ENCODE measurements at places on chromosomes 1 and 21.

DNA sequence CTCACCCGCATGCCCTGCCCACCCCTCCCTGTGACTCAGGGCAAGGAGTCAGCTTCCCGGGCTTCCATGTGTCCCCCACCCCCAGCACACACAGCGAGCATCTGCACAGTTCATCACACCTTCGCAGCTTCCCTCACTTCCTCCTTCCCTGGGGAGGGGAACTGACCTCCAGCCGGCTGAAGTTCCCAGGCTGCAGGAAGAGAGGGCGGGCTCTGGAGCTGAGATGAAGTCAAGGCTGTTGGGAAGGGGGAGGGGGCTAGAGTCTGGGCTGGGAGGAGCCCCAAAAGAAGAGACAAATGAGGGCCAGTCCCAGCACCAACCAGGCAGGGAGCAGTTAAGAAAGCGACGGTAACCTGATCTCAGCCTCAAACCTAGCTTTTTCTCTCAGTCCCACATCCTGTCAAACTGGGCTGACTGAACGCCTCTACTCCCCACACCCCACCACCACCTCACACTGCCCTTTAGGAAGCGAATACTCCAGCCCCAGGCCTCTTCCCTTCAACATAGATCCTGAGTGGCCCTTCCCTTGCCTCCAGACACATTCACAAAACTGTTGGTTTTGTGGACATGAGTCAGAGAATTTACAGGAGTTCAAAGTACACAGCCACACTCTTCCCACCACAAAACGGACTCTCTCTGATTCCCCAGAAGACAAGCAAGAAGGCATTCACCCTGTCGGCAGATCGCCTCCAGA is 1.8 kb downstream of the RHOC start:
- peak; percentile 70 for DNase-seq

DNA sequence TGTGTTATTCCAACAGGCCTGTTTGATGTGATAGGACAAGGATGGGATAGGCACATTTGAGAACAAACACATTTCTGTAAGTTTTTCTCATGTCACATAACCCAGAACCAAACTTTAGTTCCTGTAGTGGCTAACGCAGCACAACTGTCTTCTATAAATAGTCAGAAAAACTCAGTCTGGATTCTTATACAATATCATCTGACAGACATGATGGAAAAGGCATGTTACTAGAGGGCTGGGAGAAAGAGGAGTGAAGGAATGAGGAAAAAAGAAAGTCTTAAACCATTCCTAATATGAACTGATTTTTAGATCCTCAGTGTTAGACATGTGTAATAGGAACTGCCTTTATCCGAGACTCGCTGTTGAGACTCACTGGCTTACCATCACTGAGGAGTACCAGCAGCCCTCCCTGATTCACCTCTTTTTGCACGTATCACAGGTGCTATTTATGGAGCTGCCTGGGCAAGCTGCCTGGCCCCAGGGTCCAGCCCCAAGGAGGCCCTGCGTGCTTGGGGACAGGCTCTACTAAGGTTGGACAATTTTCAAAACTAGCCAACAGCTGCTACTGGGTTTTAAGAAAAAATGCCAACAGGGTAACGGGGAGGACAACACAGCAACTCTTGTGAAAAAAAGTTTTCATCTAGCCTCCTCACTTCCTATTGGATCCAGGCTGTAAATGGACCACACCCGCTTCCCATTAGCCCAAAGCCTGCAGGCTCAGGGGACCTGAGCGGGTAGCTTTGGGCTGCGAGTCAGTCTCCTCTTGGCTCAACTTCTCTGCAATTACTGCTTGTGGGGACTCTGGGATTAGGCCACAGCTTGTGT is 30.7 kb upstream of the SERBP1 start:
- DNase-seq, result no peak

DNA sequence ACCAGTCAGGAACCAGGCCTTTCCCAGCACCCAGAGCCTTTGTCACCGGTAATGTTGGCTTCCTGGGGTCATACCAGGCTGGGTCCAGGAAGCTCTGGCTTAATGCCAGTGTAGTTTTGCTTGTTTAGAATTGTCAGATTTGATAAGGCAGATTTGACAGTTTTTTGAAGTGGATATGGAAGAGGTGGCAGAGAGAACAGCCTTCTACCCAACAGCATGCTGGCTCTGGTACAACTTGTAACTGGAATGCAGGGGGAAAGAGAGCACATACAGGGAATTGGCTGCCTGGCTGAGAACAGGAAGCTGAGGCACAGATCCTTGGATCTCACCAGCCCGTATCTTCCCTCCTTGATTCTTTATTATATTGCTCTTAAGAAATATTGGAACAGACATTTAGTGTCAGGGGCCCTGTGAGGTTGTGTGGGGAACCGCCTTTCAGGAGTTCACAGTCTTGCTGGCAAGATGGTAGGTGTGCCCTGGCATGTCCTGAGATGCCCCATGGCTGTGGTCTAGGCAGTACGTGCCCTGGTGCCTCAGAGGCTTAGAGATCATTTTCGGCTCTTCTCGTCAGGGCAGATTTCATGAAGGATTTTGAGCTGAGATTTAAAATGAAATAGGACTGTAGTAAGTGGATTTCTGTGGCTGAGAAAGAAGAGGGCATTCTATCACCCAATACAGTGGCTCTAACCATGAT is 227.0 kb downstream of the PBX1 start:
- DNase-seq, result no peak

DNA sequence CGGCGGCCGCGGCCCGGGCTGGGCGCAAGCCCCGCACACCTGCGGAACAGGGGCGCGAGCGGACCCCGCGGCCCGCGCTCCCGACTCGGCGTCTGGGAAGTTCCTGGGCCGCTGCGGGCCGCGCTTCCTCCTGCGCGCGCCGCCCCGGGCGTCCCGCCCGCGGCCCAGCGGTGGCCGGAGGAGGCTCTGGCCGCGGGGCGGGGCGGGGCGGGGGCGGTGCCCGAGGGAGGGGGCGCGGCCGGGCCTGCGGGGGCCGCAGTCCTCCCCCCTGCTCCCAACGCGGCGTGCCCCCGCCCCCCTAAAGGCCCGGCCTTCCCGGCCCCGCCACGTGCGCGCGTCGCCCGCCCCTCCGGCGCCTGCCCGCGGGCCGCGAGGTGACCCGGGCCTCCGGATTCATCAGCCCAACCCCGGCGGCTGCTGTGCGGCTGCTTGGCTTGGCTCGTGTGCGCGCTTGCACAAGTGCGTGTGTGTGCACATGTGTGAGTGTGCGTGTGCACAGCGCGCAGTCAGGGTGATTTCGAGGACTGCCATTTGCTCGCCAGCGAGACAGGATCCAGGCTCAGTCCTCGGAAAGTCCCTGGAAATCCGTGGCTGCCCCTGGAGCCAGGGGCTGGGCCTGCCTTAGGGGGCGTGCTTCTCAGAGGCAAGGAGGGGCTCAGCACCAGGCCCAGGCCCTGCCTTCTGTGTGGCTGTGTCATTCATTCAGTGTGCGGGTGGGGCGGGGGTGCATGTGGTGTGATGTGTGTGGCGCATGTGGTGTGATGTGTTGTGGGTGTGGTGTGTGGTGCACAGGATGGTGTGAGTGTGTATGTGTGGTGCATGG is at the start of gene C2CD2:
TSS of gene C2CD2 (minus strand) at position 188 of the 823 bp plus-strand sequence. CDS start 370 bp downstream, outside the sequence.
- DNase-seq, result peak; percentile 66

- DNase-seq, result no peak
Observed at GRCh38 chr1:173193639-173194038, 13.5 kb downstream of the TNFSF4 start.

- DNase-seq, result no peak
Observed at GRCh38 chr1:186745531-186746146, 65.4 kb upstream of the PTGS2 start.

- DNase-seq, result peak; percentile 24
Observed at GRCh38 chr1:115839029-115839678, 1.8 kb downstream of the NHLH2 start.

DNA sequence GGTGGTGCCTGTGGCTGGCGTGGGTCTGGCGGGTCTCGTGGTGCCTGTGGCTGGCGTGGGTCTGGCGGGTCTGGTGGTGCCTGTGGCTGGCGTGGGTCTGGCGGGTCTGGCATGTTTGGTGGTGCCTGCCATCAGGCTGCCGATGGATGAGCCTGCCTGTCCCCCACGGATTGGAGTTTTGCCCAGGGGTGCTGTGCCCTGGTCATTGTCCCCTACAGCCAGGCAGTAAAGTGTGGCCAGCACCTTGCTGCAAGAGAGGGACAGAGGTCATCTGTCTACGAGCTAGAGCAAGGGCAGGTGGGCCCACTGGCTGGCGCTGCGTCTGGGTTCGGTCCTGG is 41.8 kb downstream of the SKI start:
- DNase-seq, result no peak

GRCh38 chr1:39852876-39853275 is 30.4 kb downstream of the TRIT1 start:
- no peak for DNase-seq

- peak; percentile 87 for DNase-seq
Observed at GRCh38 chr1:46527474-46528296, 23.8 kb downstream of the KNCN start.

DNA sequence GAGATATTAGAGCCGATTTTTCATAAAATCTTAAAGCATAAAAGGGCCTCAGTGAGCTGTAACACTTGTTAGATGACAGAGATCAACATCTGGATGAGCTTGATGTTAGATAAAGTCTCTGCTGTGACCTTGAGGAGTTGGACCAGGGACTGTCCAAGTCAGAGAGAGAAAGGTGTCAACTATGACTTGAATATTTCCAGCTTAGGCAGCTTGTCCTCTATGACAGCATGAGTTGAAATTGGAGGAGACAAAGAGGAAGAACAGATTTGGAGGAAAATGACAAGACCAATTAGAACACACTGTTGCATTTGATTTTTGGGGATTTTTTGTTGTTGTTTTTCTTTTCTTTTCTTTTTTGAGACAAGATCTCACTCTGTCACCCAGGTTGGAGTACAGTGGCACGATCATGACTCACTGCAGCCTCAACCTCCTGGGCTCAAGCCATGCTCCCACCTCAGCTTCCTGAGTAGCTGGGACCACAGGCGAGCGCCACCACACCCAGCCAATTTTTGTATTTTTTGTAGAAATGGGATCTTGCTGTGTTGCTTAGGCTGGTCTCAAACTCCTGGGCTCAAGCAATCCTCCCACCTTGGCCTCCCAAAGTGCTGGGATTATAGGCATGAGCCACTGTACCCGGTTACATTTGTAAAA is 35.3 kb upstream of the CLIC4 start:
- no peak for DNase-seq

- no peak for DNase-seq
Observed at GRCh38 chr1:41390166-41390565, 28.9 kb downstream of the FOXO6 start.

- DNase-seq, result no peak
Observed at GRCh38 chr1:92907949-92908684, 53.1 kb downstream of the DIPK1A start.

GRCh38 chr1:42927920-42928505 is 30.7 kb downstream of the SLC2A1 start:
- no peak for DNase-seq

- no peak for DNase-seq
Observed at GRCh38 chr1:94039871-94040569, 80.9 kb downstream of the ABCA4 start.

- DNase-seq, result no peak
Observed at GRCh38 chr1:113185463-113186104, 112.6 kb downstream of the LRIG2 start.

DNA sequence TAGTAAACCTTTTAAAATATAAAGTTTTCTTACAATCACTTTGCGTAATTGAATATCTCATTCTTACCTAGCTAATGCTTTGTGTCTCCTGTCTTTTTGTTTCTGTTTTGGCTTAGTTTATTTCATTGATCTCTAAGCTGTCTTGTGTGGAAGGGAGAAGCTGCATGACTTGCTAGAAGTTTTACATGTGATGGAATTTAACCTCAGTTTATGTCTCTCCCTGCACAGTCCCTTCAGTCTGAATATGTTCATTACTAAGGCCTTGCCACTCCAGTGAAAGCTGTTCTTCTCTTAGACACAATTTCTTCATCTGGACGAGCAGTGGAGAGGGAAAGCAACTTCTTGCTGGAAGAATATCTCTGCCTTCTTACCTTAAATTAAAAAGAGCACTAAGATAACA is 19.9 kb upstream of the GPR88 start:
- DNase-seq, result no peak

DNA sequence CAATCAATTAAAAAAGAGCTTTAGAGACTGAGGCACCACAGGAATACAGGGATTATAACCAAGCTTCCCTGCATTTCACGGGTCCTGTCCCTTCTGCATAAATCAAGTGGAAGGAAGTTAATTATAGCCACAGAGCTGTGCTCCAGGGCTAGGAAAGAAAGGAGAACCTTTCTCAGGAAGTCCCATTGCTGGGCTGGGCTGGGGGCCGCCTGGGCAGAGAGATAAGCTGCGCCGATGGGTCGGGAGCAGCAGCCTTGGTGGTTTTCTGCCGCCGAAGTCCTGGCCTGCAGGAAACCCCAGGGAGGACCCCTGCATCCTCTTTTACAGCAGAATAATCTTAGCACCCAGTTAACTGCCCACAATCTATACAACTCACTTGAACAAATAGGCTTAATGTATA is 12.6 kb upstream of the CD34 start:
- DNase-seq, result no peak

- no peak for DNase-seq
Observed at GRCh38 chr1:68558321-68559026, 61.6 kb upstream of the DEPDC1 start.

DNA sequence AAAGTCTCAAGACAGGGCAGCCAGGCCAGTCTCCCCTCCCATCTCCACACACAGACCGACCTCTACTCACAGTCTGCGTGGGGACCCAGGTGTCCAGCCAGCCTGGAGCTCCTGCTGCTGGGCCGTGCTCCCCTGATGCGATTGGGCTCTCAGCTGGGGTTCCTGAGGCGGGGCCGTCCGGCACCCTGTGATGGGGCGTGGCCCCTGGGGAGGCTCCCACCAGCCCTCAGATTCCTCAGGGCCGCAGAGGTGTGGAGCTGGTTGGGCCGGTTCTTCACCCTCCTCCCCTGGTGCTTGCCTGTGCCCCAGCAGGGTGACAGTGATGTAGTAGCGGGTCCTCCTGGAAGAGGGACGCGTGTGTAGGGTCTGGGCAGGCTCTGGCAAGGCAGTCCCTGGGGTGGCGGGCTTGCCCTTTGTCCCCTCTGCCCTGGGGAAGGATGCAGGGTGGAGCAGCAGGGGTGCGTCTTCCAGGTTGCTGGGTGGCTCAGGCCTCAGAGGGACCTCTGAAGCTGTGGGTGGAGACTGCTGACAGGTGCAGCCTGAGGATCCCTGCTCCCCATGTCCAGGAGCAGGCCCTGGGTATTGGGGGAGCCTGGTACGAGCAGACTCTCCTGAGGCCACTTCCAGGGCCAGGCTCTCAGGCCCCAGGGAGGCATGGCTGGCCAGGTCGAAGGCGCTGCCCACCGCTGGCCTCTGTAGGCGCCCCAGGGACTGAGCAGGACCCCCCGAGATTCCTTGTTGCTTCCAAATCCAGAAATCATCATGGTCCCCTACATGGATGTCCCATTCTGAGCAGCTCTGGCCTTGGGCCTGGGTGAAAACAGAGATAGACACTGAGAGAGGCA is at the start of gene CRYBG2:
TSS of gene CRYBG2 (minus strand) at position 155 of the 845 bp plus-strand sequence. CDS start 7,473 bp downstream, outside the sequence.
- no peak for DNase-seq

All from stimulated activated CD4-positive, alpha-beta T cell treated with anti-CD3 and anti-CD28 coated beads, Interleukin-15, amount 100 ng/mL, for 24 hours (primary cell).